Adrenal gland (tissue), 19 donors: ENCODE measurements at places on chromosomes 3 and 15. TPM values are rescaled to one million over a fixed set of nuclear protein-coding genes. Genes with fewer than 3 reads are reported as not detected.

DNA sequence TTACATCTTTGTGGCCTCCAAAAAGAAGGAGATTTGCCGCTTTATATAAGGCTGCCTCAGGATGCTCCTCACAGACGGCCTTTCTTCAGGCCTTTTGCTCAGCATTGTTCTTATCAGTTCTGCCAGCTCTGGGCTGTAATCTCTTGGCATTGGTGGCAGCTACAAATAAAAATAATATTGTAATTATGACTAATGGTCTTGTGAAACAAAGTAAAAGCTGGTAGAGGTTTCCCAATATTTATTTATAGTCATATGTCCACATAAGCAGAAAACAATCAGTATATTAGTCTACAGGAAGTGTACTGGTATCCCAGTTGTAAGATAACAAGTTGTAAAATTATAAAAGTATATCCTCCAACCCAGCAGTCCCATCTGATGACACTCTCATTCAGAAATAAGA lies 7.3 kb downstream of the NEK4 start:
- DNase-seq = peak; percentile 76

DNA sequence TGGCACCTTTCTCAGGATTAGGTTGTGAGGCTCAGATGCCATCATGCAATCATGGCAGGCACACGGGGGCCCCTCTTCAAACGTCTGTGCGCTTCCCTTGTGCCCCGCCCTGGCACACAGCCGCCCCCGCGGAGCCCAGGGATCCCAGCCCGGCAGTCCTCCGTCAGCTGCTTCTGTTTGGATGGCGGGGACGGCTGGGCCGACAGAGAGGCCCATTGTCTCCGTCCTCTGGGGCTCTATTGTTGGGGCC lies 849 bp upstream of the HDAC11 start:
- DNase-seq = no peak

The BFSP2 gene
- total RNA-seq = not detected

The PTH1R gene
- 48.3 TPM for total RNA-seq

DNA sequence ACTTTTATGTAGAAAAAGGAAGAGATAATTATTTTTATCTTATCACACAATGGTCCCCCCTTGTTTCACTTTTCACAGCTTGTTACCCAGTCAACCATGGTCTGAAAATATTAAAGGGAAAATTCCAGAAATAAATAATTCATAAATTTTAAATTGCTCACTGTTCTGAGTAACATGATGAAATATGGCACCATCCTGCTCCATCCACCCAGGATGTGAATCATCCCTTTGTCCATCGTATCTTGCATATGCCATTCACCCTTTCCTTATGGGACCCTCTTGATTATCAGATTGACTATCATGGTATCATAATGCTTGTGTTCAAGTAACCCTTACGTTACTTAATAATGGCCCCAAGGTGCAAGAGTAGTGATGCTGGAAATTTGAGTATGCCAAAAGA lies 43.7 kb downstream of the ANKRD28 start:
- DNase-seq = no peak

DNA sequence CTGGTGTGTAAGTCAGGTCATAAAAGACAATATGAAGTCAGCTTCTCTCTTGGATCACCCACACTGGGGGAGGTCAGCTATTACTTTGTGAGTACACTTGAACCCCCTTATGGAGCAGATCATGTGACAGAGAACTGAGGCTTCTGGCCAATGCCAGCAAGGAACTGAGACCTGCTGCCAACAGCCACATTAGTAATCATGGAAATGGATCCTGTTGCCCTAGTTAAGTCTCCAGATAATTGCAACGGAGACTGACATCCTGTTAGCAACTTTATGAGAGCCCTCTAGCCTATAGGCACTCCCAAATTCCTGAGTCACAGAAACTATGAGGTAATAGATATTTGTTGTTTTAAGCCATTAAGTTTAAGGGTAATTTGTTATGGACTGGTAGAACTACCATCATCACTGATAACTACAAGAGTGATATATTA lies 110.4 kb upstream of the GMNC start:
- no peak for DNase-seq

- no peak for DNase-seq
Measured at GRCh38 chr3:6512172-6512800, 348.6 kb upstream of the GRM7 start.

DNA sequence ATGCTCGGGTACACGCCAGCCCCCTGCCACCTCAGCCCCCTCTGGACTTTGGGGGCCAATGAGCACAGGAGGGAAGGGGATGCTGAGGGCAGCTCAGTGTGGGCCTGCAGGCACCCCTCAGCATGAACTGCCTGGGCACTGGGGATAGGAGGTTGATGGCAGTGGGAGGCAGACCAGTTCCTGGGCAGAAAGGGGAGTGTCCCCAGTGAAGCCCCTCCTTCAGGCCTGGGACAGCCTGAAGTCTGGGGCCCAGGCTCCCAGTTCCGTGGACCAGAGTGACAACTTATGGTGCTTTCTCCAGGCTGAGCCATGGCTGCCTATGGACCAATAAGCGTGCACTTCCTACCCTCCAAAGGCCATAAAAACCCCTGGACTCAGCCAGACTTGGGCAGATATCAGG lies 63.3 kb upstream of the IMPG2 start:
- DNase-seq = no peak

The ADIPOQ gene
- total RNA-seq = 5.2 TPM

DNA sequence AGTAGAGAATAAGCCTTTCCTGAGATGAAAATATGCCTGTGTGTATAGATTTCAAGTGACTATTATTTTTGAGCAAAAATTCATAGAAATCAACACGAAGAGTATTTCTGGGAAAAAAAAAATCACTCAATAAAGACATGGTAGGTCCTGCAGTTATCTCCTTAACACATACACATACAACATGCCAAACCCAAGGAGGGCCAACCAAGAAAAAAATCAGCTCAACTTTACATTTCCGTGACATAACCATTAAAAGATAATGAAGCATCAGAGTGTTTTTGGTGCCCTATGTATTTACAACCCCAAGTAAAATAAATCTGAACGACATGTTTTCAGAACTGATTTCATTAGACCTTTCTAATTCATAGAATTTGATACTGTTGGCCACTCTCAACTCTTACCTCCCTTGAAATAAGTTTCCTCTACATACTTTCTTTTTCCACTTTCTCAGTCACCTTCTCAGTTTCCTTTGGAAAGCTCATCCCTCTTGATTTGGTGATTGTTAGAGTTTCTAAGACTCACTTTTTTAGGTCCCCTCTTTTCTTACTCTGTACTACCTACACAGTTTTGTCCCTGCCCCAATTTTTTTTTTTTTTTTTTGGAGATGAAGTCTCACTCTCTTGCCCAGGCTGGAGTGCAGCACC lies 162.3 kb downstream of the TBL1XR1 start:
- DNase-seq = no peak

DNA sequence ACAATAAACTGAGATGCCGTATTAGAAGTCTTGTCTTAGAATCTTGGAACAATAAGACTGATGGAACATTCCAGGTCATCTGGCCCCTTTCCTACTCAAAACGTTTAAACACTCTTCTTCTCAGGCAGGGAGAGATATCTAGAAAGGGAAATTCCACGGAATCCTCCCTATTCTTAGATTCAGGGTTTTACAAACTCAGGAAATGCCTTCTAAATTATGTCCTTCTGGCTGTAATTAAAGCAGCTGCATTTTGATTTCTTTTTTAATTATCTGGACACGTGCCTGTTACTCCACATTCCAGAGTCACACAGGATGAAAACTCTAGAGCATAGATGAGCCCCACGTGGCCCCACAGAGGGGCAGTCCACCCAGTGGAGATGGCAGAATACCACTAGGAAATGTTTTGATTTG lies 41.5 kb upstream of the MTMR10 start:
- no peak for DNase-seq

The ANKRD63 gene
- not detected for total RNA-seq

The PPP1R14D gene
- total RNA-seq = not detected

DNA sequence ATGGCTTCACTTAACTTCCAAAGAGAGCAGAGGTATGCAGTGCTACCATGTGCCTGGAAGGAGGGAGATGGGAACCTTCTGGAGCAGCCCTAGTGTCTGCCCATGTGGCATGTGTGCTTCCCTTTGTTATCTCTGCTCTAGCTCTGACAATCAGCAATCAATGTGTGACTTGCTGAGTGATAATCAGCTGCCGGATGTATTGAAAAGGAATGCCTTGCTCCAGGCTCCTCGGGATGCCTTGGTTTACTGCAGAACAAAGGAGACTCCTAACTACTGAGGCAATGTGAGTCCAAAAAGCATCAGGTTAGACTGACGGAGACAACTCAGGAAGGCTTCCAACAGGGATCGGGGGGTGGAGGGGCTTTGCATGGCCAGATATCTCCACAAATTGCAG lies 36.0 kb upstream of the CORO2B start:
- no peak for DNase-seq

GRCh38 chr3:181329024-181329423 lies 339.5 kb upstream of the DNAJC19 start:
- DNase-seq = no peak

GRCh38 chr3:100319951-100320350 lies 14.6 kb upstream of the NIT2 start:
- DNase-seq = no peak

DNA sequence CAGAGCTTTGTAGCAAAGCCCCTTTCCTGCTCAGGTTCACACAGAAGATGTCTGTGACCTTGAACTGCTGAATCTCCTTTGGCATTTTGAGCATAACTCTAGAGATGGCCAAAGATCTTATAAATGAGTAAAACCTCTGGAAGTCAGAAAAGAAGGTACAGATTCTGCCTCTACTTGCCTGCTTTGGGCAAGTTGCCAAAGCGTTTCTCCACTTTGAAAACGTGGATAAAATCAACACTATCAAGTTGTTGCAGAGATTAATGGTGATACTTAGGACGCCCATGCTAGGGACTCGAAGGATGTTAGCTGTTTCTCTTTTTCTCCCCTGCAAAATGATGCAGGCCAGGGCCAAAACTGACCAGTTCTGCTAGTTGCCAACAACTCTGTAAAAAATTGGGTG lies 68.0 kb upstream of the CMTM7 start:
- no peak for DNase-seq

DNA sequence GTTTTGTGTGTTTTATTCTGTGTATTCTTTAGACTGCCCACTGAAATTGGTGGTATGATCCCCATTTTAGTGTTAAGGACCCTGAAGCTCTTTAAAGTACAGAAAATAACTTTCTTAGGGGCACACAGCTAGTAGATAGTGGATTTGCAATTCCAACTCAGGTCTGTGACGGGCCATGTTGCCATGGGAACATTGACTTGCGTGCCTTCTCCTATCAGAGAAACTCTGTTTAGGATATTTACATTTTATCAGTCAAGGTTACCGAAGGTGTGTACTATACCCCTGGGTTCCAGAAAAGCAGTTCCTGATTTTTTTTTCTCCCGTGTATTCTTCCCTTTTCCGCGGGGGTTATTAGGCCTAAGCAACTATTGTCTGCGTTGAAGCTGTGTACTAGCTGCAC lies 19.4 kb downstream of the MYZAP start:
- DNase-seq = no peak
